ENCODE measurements at places on chromosomes 7 and 10.

- no peak for DNase-seq
These were observed 41.5 kb downstream of the MINDY4 start for GRCh38 chr7:30812676-30813075.

DNA sequence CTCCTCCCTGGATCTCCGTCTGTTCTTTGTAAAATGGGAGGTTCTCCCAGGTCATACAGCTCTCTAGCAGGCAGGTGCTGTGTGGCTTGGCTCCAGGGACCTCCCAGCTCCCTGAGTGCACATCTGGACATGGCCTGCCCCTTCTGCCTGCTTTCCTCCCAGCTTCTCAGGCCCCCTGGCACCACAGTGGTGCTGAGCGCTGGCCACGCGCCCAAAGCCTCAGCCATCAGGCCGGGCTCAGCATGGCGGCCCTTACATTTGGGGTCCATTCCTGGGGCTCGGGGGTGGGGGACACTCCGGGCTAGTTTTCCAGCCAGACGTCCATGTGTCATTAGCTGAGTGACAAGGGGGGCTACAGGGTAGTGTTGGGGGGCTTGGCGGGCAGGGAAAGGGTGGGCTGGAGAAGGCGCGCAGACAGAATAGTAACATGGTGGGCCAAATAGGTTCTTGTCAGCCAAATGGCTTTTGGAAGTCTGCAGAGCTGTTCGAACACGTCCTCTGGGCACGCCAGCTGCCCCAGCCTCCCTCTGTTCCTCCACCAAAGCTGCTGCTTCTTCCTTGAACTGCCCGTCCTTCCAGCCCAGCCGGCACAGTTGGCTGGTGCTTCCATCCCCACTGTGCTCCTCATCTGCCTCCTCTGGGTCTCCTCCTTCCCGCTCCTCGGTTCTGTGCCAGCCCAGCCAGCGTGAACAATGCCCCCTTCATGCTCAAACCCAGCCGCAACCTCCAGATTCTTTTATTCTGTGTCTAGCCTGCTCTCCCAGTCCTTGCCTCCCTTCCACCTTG, 65.9 kb downstream of the GOLGA7B start:
- no peak for DNase-seq

- DNase-seq: no peak
These were observed 52.1 kb downstream of the ADD3 start for GRCh38 chr10:110059925-110060324.

- DNase-seq: no peak
These were observed 8.4 kb downstream of the EIF4H start for GRCh38 chr7:74182453-74183090.

DNA sequence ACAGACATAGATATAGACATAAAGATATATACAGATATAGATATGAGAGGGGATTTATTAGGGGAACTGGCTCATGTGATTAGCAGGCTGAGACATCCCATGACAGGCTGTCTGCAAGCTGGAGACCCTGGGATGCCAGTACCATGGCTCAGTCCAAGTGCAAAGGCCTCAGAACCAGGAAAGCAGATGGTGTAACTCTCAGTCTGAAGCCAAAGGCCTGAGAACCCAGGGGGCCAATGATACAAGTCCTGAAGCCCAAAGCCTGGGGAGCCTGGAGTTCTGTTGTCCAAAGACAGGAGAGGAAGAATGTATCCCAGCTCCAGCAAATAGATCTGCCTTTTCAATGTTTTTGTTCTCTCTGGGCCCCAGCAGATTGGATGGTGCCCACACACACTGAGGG, 5.5 kb downstream of the NCOA4 start:
- no peak for DNase-seq

- no peak for DNase-seq
These were observed 45.4 kb downstream of the FBXW4 start for GRCh38 chr10:101649525-101650085.

- DNase-seq: no peak
These were observed 733.1 kb downstream of the TYW1 start for GRCh38 chr7:67729771-67730170.

- no peak for DNase-seq
These were observed 117.6 kb downstream of the NRP1 start for GRCh38 chr10:33216661-33217427.

DNA sequence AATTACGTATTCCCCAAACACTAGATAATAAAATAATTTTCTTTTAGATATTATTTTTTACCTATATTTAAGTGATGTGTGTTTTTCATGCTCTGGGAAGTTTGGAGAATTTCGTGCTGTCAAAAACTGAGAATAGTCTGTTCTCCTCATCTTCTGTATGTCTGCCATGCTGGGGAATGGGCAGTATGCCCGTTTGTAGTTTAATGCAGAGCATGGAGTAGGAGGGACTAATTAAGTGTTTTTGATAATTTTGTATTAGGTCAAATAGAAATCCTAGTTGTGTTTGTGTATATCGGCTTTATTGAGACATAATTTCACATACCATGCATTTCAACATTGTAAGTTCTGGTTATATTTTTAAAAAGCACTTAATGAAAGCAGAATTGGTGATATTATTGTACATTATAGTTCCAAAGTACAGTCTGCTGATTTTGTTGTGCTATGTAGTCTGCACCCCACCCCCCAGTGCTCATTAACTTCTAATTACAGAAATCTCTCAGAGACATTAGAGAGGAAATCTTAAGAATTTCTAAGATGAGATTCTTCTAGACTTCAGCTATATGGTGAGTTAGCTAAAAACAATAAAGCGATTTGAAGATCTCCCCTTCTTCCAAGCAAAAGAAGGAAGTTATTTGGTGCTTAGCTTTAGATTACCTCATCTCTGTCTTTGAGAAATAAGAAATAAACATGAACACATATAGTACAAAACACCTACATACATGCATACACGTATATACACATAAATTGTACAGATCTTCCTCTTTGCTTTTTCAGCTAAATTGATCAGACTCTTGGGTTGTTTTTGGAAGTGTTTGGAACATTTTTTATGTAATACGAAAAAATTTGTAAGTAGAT, 22.2 kb downstream of the ZRANB1 start:
- peak; percentile 10 for DNase-seq

GRCh38 chr10:35058134-35058533, 32.0 kb downstream of the CUL2 start:
- peak; percentile 38 for DNase-seq

GRCh38 chr7:47441796-47442604, 139.9 kb downstream of the TNS3 start:
- no peak for DNase-seq

All from AML-193 (cell line).